ENCODE measurements at places on chromosomes 4 and X. TPM values are rescaled to one million over a fixed set of nuclear protein-coding genes. Genes with fewer than 3 reads are reported as not detected.

- no peak for DNase-seq
Observed at GRCh38 chr4:186650401-186651180, 73.1 kb downstream of the FAT1 start.

- DNase-seq: peak; percentile 79
Observed at GRCh38 chr4:2364654-2365053, 53.8 kb downstream of the ZFYVE28 start.

- no peak for DNase-seq
Observed at GRCh38 chrX:76971393-76972376, 475.5 kb upstream of the FGF16 start.

- no peak for DNase-seq
Observed at GRCh38 chr4:2042947-2043395, 16.2 kb upstream of the NAT8L start.

DNA sequence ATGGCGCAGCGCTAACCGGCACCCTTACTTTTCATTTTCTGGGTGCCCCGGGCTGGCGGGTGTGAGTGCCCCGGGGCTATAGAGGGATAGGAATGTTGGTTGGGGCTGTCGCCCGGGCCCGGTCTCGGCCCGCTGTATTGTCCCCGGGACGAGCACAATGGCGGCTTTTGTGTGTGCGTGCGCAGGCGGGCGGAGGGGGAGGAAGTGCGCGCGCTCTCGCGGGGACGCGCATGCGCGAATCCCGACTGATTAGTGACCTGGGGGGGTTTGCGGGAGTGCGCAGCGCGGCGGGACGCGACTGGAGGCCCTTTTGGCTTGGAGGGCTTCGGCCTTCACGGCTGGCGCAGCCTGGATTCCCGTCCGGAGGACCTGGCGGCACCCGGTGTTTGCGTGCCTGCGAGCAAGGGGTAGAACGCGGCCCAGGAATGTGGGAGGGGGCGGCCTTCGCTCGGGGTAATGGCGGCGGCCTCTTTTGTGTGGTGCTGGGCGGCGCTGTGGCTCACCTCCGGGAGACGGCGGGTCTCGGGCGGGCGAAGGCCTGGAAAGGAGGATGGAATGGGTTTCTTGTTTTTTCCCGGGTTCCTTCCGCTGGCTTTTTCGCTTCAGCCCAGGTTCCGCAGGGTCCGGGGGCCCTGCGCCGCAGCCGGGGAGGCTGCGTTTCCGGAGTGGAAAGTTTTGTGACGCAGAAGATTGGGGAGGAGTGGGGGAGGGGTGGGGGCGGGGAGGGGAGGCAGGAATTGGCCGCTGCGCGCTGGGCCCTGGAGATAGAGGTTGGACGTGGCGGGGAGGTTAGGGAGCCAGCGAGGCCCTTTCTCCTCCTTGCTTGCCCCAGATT lies 618 bp downstream of the DDX3X start:
- peak; percentile 85 for DNase-seq

GRCh38 chrX:14673764-14674163 lies 144.4 kb downstream of the GLRA2 start:
- no peak for DNase-seq

DNA sequence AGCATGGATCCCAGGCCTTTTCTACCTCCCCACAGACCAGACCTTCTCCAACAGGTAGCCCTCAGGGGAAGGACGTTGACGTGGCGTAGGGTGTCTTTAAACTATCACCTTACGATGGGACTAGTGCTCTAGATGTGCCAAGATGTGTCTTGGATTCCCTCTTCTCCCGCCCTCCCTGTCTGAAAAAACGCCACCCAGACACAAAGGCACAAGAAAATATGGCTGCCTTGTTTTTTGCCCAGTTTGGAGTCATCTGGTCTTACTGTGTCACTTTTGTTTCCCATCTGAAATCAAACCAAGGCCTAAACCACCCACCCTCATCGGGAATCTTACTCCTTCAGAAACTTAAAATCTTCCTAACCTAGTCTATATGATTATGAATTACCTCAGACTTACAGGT lies 235.4 kb downstream of the OR13H1 start:
- DNase-seq: no peak

GRCh38 chr4:183284965-183285364 lies 35.1 kb downstream of the CLDN22 start:
- no peak for DNase-seq

Gene SUPT20HL1
- not detected for total RNA-seq
